Activated naive CD4-positive, alpha-beta T cell treated with anti-CD3 and anti-CD28 coated beads for 36 hours (primary cell): ENCODE measurements at places on chromosomes 3 and 15. TPM values are rescaled to one million over a fixed set of nuclear protein-coding genes. Genes with fewer than 3 reads are reported as not detected.

- peak; percentile 38 for DNase-seq
Measured at GRCh38 chr15:61841466-61841865, 218.8 kb downstream of the VPS13C start.

- peak; percentile 79 for DNase-seq
Measured at GRCh38 chr3:183697610-183698317, at the start of gene YEATS2. Gene YEATS2 (plus strand): TSS chr3:183697797. CDS start chr3:183715163, 17,366 bp downstream.

DNA sequence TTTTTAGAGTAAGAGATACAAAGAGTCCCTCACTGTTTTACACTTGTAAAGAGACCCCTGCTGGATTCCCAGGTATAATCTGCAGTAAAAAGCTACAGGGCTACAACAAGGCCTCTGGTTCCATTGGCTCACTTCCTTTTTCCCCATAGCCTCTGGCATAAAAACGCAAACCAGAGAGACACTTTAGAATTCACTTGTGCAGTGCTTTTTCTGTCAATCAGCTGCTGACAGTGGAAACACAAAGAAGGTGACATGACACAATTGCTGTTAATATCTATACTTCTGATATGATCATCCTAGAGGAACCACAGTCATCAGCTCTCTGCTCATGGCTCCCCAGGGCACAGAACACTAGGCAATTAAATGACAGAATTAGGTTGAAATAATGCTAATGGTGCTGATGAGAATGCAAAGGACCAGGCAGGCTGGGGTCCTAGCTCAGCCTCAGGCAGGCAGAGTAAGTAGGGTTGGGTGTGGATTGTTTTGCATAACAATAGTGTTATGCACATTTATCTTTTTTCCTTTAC is 667.9 kb upstream of the CFAP20DC start:
- DNase-seq: no peak

DNA sequence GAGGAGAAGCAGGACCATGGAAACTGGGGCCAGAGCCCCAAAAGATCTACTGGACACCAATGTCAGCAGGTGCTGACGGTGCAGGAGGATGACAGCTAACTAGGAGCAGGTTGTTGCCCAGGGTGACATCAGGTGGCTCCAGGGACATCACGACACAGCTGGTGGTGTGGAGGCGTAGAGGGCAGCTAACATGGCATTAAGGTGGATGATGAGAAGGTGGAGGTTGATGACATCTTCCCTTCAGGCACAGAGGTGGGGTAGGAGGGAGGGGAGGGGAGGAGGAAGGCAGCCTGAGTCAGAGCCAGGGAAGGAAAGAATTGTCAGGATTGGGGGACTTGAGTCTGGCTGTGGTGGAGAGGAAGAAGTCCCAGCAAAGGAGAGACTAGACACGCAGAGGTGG is 1.5 kb upstream of the EPHB1 start:
- DNase-seq: no peak

GRCh38 chr15:30943654-30944335 is 40.1 kb downstream of the FAN1 start:
- no peak for DNase-seq

DNA sequence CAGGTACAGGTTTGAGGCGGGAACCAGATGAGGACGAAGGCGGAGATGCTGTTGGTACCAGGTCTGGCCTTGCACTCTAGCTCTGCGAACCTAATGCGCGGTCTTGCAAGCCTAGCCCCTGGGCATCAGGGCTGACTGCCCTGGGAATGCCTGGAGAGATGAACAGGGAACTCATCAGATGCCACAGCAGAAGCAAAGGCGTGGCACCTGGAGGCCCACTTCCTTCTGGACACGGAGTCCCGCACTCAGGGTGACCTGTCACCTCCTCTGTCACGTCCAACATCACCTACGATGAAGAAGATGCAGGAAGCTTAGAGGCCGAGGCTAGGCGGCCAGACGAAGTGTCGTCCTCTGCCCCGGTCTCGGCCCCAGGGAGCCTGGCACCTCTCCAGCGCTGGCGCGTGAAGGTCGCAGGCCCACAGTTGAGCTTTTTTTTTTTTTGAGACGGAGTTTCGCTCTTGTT is 9.4 kb downstream of the RPLP1 start:
- no peak for DNase-seq

GRCh38 chr3:30518872-30519271 is 87.5 kb upstream of the TGFBR2 start:
- no peak for DNase-seq

GRCh38 chr3:190323246-190323626 is 990 bp upstream of the CLDN1 start:
- no peak for DNase-seq

DNA sequence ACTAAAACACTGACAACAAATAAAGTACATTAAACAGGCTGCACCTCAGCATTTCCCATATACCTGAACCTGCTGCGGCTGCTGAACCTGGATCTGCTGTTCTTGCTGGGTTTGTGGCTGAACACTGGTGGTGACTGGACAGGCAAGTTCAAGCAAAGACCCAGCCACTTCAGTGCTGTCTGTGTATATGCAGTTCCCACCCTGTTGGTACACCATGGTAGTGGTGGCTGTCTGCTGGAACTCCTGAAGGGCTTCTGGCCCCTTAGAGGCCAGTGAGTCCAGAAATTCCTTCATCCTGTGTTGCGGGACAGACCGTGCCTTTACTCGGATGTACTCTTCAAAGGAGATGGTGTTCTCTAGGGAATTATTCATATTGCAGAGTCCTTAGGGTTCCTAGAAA is 17.2 kb downstream of the QRICH1 start:
- DNase-seq: no peak

- DNase-seq: no peak
Measured at GRCh38 chr3:125161607-125162219, 50.8 kb downstream of the SLC12A8 start.

GRCh38 chr15:48001393-48002039 is 119.3 kb upstream of the SLC24A5 start:
- DNase-seq: no peak

- no peak for DNase-seq
Measured at GRCh38 chr15:74252291-74252690, 16.2 kb downstream of the CCDC33 start.

DNA sequence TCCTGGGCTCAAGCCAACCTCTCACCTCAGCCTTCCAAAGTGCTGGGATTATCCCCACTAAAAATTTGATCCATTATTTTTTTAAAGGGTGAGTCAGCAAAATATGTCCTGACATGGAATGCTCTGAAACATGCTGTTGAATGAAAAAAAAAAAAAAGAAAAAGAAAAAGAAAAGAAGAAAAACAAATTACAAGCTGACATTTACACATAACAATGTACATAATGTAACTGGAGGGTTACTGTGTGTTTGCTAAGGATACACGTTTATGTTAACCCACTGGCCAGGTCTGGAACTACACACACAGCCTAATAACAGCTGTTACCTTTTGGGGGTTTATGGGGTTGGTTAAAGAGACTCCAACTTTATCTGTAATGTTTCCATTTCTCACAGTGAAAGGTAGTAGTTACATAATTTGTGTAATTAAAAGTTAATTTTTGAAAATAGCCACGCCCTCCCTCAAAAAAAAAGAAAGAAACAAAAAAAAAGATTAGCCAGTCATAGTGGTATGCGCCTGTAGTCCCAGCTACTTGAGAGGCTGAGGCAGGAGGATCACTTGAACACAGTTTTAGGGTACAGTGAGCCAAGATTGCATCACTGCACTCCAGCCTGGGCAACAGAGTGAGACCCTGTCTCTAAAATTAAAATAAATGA is 3.1 kb upstream of the MESP2 start:
- DNase-seq: no peak

- DNase-seq: no peak
Measured at GRCh38 chr15:33242669-33243191, 48.2 kb upstream of the FMN1 start.

DNA sequence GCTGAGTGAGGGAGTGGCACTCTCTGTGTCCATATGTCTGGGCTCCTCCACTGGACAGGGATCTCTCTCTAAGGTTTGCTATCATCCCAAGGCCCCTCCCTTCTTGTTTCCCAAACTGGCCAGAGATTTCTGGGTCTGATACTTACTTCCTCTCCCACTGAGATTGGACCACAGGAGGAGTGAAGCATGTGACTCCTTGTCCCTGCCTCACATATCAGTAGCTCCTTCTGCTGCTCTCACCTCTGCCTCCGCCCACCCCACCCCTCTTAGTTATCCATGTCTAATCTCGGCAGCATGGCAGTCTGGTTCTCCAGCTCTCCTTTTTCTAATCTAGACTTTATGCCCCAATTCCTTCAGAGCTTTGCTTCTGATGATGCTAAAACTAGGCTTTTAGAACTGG is 223.1 kb downstream of the RPLP1 start:
- DNase-seq: no peak

DNA sequence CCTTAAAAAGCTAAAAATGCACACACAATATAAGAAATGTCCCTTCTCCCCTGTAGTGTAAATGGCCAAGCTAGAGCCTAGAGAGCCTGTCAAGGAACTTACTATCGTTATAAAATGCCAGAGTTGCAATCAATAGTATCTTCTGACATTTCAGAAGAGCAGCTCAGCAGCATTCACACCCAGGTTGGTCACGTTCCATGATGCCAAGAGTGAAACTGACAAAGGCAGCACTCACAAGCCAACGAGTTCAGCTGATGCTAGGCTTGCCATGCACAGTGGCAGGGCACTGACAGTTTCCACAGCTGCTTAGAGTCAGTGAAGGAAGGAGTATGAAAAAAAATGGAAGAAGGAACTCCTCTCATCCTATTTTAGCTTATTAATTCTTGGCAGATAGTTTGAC is 331.4 kb upstream of the CCDC54 start:
- no peak for DNase-seq

DNA sequence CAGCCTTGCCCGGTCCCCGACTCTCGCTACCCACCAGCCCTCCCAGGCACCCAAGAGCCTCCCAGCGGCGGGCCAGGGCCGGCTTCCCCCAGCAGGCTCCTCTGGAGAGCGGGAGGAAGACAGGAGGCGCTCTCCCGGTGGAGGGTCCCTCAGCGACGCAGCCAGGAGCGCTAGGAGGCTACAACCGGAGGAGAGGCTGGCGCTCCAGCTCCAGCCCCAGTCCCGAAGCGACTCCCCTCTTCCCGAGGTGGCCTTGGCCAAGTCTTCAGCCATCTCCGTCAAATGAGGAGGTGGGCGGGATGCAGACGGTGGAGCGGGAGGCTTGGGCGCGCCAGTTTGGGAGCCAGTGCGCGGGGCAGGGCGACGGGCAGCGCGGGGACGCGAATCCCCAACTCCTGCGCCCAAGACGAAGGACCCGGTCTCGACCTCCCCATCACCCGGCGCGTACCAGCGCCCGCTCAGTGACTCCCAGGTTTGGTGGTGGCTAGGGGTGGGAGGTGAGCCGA is 722 bp downstream of the CHRNA3 start:
- peak; percentile 12 for DNase-seq

- DNase-seq: no peak
Measured at GRCh38 chr3:149473357-149474249, 894 bp upstream of the TM4SF4 start.

GRCh38 chr3:90041995-90042394 is 934.6 kb downstream of the EPHA3 start:
- no peak for DNase-seq

DNA sequence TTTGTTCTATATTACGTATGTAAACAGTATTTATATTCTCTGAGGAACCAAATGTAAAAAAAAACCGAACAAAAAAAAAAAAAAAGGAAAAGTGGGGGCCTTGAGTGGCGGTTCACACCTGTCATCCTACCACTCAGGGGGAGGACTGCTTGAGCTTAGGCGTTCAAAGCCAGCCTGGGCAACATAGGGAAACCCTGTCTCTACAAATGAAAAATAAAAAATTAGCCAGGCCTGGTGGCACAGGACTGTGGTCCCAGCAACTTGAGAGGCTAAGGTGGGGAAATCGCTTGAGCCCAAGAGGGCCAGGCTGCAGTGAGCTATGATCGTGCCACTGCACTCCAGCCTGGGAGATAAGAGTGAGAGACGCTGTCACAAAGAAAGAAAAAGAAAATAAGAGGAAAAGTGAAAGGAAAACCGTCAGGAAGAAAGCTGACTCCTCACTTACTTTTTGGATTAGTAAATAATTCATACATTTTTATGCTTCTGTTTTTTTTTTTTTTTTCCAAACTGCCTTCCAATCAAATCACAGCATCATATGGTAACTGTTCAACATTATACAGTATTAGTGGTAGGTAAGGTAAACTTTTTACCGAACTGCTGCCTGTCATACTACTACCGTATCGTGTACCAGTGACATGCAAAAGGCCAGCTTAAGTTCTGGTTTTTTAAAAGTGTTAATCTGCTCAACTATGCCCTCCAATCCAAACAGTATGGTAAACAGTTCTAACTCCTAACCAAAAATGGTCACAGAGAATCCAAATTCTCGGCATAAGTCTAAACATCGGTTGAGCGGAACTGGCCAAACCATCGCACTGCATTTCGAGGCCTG is 1.2 kb downstream of the PHC3 start:
- peak; percentile 26 for DNase-seq

DNA sequence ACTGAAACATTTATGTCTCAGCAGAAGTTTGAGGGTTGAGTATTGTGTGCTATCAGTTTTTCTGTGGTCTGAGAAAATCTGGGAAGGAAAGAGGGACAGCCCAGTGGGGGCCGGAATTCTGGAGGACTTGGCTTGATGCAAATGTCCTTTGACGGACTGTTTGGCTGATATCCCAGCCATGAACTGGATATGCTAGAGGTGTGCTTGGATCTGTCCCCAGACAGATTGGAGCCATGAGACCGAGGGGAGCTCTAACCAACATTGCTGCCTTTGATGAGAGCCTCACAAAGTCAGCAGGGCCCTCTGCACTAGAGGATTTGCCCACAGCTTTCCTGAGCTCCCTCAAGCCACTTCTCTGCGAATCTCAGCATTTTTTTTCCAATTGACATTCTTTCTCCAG is 405.6 kb downstream of the NTRK3 start:
- no peak for DNase-seq

DNA sequence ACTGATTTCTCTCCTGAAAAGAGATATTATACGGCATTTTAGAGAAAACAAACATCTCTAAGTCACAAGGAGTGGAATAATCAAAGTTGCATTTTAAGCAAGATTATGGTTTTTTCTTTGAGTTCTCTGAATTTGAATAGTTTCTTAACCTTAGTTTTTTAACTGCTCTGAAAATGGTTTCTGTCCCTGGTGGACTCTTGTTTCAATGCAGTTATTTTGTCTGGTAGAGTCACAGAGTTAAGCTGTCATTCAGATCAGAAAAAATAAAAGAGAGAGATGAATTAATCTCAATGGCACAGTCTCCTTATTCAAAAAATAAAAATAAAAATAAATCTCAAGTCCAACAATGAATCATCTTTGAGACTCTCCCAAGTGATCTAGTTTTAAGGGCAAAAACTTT is 19.0 kb downstream of the AGTR1 start:
- DNase-seq: no peak

Gene CCDC13
- not detected for total RNA-seq

Gene NANOGP8
- total RNA-seq: not detected

Gene GREM1
- total RNA-seq: not detected

Gene CCNB2
- total RNA-seq: 93.1 TPM

Gene SUCNR1
- not detected for total RNA-seq

Gene HIGD2B
- total RNA-seq: 0.27 TPM

Gene GRK7
- not detected for total RNA-seq

Gene LEO1
- total RNA-seq: 21.0 TPM

Gene ESYT3
- total RNA-seq: 1.1 TPM

Gene TRH
- not detected for total RNA-seq

Gene FBLN2
- not detected for total RNA-seq

Gene SLC22A14
- not detected for total RNA-seq

Gene GOLGA8T
- not detected for total RNA-seq

Gene CPLX3
- total RNA-seq: not detected

Gene ANKUB1
- not detected for total RNA-seq

Gene SIDT1
- total RNA-seq: 14.9 TPM
